ENCODE measurements at places on chromosomes 1 and 21.

DNA sequence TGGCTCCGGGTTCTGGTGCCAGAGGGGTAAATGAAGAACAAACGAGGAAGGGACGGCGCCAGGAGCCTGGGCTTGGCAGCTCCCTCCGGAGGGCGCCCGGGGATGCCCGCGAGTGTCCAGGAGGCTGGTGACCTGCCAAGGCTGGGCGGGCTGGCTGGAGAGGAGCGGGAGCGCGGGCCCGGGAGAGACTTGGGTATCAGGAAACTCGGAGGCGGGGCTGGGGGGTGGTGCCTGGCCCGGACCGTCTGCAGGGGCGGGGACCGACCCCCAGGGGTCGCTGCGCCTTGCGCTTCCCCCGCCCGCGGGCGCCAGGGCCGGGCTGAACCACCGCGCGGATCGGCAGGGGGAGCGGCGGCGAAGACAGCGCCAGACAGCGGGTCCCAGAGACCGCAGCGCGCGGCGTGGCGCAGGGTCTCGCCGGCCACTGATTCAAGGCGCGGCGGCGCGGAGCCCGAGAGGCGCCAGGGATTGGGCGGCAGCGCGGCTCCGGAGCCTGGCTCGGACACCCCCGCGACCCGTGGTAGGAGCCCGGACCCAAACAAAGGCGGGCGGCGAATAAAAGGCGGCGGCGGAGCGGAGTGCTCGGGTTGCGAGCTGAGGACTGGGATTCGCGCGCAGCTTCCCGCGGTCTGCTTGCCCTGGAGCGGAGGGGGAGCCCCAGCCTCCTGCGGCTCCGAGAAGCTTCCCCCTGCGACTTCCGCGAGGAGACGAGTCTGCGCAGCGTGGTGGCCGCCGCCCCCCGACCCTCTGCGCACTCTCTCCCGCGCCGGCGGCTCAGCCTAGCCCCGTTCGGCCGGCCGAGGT lies at the start of gene DISP3:
TSS of gene DISP3 (plus strand) at position 585 of the 804 bp plus-strand sequence. CDS start 21,838 bp downstream, outside the sequence.
- DNase-seq, result peak; percentile 44

DNA sequence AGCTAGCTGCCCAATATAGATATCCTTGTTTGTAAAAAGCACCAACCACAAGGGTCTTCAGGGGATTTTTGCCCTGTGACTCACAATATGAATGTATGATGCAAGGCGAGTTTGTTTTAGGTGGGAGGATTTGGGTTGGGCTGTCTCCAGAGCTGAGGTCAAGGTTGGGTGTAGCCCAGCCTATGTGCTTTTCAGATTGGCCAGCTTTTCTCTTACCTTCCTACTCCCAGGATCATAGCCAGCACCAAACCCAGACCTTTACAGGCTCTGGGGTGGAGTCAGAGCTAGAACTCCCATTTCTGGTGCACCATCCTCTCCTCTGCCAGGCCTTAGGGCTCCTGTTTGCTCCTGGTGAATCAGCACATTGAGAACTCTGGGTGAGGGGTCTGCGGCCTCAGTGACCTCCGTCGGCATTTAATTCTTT lies 55.6 kb upstream of the GCLM start:
- DNase-seq, result no peak

DNA sequence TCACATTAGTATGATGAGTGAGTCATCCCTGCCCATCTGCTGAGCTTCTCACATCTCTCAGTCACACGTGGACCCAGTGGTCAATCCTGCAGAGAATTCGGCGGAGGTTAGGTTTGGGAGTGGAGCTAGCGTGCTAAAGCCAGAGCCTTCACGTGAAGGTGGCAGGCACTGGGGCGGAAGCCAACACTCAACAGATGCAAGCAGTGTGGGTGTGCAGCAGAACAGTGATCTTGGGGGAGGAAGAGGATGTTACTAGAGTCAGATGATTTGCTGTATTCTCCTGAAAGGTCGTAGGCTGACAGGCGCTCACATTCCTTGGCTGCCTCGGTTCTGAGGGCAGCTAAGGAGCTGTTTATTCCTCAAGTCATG lies 6.7 kb downstream of the C1orf115 start:
- no peak for DNase-seq

GRCh38 chr1:7177021-7177420 lies 391.8 kb downstream of the CAMTA1 start:
- DNase-seq, result no peak

DNA sequence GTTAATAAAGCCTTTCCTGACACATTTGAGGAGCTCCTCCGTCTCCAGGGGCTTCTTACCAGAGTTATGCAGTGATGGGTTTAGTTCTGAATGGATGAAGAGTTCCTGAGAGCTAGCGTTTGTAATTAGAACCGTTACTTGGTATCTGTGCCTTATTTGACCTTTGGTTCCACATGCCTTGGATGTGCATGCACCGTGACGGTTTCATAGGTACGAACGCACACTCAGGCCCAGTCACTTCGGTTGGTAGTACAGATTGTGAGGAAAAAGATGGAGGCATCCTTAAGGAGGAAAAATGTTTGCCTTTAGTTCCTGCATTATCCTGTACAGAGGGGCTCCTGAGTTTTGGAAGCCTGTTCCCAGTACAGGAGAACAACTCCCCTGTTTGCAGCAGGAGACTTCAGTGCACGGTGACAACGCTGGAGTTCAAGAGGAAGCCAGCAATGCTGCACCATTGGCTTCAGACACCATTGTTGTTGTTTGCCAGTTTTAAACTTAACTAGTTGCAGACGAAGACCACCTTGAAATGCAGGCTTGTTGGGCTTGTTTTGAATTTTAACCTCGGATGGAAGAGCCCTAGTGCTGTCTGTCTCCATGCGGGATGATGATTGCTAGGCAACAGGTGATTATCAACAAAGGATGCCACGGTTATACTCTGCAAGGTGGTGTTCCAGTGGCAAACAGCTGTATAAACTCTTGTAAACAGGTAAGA lies 8.2 kb downstream of the RBM15 start:
- no peak for DNase-seq

DNA sequence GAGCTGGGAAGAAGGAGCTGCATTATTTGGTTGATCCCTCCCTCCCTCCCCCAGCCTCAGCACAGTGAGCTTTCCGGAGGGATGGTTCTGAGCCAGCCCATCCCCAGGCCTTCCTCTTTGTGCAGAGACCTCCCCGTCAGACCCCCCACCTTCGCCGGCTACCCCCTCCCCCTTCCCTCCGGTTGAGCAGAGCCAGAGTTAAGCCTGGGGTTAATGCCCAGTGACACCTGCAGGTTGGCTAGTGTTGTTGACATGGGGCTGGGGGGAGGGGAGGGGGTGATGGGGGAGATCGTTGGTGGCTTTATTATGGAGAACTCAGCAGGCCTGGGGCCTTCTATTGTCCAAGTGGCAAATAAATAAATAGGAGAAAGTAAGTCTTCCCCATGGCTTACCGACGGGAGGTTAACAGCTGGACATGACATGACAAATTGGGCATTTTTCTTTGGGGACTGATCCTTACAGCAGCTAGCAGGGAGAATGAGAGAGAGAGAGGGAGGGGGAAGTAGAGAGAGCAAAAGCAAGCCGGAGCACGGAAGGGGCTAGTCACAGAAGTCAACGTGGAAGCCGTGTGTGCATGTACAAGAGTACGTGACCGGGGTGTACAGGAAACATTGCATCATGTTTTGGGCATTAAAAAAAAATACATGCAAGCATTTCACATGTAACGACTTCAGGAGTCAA lies 131.1 kb downstream of the TMEM53 start:
- no peak for DNase-seq

GRCh38 chr21:29718081-29718815 lies 221.5 kb downstream of the GRIK1 start:
- no peak for DNase-seq

- DNase-seq, result no peak
Observed at GRCh38 chr21:25691976-25692375, 42.7 kb downstream of the ATP5PF start.

DNA sequence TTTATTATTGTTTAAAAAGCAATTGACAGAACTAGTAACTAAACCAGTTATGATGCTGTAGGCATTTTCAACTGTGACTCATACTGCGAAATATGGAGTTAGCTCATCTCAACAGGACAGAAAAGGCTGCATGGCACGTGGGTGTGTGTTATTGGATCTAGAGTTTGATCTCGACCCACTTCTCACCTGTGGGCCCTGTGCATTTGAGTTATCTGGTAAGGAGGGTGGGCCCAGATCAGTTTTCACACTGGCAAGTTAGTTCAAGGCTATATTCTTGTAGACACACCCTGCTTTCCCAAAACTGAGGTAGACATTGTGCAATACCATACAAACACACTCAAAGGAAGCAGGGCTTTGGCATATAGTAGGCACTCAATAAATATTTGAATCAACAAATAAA lies 71.3 kb upstream of the PRDX6 start:
- DNase-seq, result no peak

DNA sequence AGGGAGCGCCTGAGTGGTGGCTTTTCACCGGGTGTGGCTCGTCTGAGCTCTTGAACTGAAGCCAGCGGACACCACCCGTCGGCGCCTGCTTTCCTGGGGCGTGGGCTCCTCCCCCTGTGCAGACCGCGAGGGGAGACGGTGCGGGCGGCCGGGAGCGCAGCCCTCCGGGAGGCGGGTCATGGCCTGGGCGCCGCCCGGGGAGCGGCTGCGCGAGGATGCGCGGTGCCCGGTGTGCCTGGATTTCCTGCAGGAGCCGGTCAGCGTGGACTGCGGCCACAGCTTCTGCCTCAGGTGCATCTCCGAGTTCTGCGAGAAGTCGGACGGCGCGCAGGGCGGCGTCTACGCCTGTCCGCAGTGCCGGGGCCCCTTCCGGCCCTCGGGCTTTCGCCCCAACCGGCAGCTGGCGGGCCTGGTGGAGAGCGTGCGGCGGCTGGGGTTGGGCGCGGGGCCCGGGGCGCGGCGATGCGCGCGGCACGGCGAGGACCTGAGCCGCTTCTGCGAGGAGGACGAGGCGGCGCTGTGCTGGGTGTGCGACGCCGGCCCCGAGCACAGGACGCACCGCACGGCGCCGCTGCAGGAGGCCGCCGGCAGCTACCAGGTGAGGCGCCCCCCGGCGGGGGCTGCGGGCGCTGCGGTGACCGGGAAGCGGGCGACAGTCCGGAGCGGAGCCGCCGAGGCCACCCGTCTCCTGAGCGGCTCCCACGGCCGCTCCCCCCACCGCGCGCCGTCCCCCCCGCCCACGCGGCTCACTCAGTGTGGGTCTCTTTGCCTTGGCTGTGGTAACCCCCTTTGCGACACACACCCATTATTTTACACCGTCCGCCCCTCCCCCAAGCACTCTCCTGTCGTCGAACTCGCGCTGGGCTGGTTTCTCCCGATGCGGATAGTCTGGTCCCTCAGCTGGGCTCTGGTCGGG lies at the start of gene TRIM58:
TSS of gene TRIM58 (plus strand) at position 119 of the 916 bp plus-strand sequence. CDS start at position 179, 60 bp downstream.
- no peak for DNase-seq

GRCh38 chr1:54627196-54627595 lies 3.9 kb upstream of the FAM151A start:
- DNase-seq, result no peak

DNA sequence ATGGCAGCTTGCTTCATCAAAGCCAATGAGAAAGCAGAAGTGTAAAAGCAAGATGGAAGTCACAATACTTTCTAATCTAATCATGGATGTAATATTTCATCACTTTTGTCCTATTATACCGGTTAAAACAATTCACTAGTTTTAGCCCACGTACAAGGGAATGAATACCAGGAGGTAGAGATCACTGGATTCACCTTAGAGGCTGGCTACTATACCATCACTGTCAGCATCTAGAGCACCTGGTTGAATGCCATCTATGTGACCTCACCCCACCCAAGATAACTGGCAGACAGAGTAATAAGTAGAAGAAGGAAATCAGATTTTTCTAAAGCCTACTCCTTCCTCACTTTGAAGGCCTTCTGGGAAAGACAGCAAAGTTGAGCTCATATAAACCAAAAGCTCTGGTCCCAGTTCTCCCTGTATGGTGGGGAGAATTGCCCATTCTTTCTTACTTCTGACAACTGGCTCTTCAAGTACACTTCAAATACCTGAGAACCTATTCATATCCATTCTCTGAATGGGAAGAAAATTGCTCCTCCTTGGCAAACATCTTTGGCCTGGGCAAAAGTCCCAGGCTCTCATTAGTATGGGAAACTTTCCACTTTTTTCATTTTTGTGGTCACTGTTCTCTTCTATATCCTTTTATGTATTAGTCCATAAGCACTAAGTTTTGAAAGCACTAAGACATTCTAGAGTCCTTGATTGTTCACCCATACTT lies 24.8 kb downstream of the HSD3B1 start:
- no peak for DNase-seq

- no peak for DNase-seq
Observed at GRCh38 chr1:206854401-206855129, 10.9 kb upstream of the IL20 start.

GRCh38 chr1:223556414-223557129 lies 108.9 kb downstream of the CAPN8 start:
- DNase-seq, result no peak

- DNase-seq, result no peak
Observed at GRCh38 chr1:25198663-25199252, 33.5 kb downstream of the SYF2 start.

GRCh38 chr1:4668743-4669700 lies 14.6 kb downstream of the AJAP1 start:
- DNase-seq, result no peak

- DNase-seq, result no peak
Observed at GRCh38 chr1:55716610-55717009, 501.4 kb upstream of the USP24 start.

GRCh38 chr1:231094421-231094820 lies 54.4 kb upstream of the FAM89A start:
- DNase-seq, result no peak

DNA sequence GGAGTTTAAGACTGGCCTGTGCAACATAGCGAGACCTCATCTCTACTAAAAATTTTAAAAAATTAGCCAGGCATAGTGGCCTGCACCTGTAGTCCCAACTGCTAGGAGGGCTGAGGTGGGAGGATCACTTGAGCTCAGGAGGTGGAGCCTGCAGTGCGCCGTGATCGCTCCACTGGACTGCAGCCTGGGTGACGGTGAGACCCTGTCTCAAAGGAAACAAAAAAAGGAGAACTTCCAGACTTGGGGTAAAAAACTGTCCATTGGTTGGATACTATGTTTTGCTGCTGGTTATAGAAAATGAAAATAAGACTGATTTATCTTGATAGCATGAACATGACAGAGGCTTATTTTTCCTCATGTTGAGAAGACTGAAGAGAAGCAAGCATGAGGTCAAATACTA lies 79.4 kb downstream of the WDR4 start:
- DNase-seq, result no peak

GRCh38 chr1:77120950-77121349 lies 98.3 kb downstream of the PIGK start:
- DNase-seq, result no peak

DNA sequence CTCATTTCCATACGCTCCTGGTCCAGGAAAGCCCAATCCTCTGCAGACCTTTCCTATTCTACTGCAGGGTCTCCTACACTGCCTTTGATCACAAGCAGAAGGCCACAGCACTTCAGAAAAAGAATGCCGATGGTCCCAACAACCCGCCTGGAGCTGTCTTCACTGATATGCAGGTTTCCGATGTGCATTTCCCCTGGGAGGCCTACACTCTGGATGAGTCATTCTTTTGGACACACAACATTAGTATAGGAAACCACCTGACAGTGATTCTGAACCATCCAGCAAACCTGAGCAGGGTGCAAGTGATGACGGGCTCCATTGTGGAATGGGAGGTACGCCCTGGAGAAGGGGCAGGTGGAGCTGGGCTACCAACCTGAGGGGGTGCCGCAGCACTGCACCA lies 15.0 kb downstream of the PCAT6 start:
- no peak for DNase-seq

- DNase-seq, result no peak
Observed at GRCh38 chr21:38404177-38404576, 94.1 kb downstream of the ERG start.
